Central memory CD4-positive, alpha-beta T cell (primary cell): ENCODE measurements at places on chromosomes 3 and 15.

GRCh38 chr3:122394173-122394572 lies 10.2 kb downstream of the FAM162A start:
- DNase-seq: no peak

DNA sequence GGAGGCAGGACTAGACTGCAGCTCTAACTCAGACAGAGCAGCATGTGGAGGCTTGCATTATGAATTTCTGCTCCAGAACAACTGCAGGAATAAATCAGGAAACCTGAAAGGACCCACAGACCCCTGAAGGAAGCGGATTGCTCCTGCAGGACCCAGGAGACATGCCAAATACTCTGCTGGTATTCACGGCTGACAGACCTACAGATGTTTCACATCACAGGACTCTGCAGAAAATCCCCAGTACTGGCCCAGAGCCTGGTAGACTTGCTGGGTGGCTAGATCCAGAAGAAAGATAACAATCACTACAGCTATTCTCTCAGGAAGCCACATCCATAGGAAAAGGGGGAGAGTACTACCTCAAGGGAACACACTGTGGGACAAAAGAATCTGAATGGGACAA lies 942.1 kb downstream of the AGBL1 start:
- DNase-seq: no peak

- no peak for DNase-seq
Observed at GRCh38 chr3:5298453-5298852, 110.9 kb downstream of the EDEM1 start.

GRCh38 chr3:147396712-147397046 lies 9.7 kb downstream of the ZIC4 start:
- DNase-seq: no peak

GRCh38 chr15:40134885-40135284 lies 26.0 kb upstream of the BUB1B start:
- DNase-seq: no peak
